ENCODE measurements at places on chromosomes 1 and 21. TPM values are rescaled to one million over a fixed set of nuclear protein-coding genes. Genes with fewer than 3 reads are reported as not detected.
A peak's percentile ranks its signal among the peaks of the same experiment; 100 is the strongest.

The OR2L13 gene
- polyA plus RNA-seq, result 0.04 TPM

The TRIM17 gene
- polyA plus RNA-seq, result 0.72 TPM

The TEKT2 gene
- 0.12 TPM for polyA plus RNA-seq

- H3K27me3 ChIP-seq, result no peaks in the 10 kb centered on the region
- H3K4me1 ChIP-seq, result no peaks in the 10 kb centered on the region
Measured at GRCh38 chr1:156949127-156949526, 28.7 kb downstream of the LRRC71 start.

GRCh38 chr1:30700528-30701257 is 22.7 kb downstream of the MATN1 start:
- no peak overlapping the region for H3K27ac ChIP-seq
- no peaks in the 10 kb centered on the region for H3K36me3 ChIP-seq
- no peaks in the 10 kb centered on the region for H3K4me1 ChIP-seq

- no peak for DNase-seq
- no peak overlapping the region for H3K4me3 ChIP-seq
- no peaks in the 10 kb centered on the region for H3K4me1 ChIP-seq
- no peaks in the 10 kb centered on the region for H3K36me3 ChIP-seq
- H3K27ac ChIP-seq, result no peak overlapping the region
Measured at GRCh38 chr1:71577451-71578131, 496.8 kb upstream of the ZRANB2 start.

The AJAP1 gene
- polyA plus RNA-seq, result 1.5 TPM

The PAPPA2 gene
- polyA plus RNA-seq, result 0.01 TPM

DNA sequence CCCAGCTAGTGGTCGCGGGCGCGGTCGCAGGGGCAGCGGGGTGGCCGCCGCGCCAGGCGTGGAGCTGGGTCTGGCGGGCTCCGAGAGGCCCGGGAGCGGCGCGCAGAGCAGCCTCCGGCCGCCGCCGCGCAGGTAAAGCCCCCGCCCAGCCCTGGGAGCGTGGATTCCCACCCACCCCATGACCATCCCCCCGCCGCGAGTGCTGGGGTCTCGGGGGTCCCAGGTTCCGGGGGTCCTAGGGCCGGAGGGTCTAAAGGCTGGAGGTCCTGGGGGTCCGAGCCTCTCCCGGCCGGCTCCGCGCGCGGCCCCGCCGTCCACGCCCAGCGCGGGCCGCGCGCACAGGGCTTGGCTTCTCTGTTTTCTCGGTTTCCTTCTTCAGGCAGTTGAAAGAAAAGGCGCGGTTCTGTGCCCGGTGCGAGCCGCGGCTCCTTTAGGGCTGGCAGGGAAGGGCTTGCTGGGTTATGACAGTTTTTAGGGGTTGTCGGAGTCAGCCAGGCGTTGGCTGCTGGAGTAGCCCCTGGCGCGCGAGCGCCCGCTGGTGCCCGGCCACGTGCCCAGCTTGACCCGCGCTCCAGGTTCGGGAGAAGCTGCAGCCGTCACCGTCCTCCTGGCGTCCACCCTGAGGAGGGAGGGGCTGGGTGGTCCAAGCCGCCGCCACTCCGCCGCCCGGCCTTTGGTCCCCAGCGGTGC is 359 bp downstream of the LRRC3 start:
- DNase-seq, result peak; percentile 61
- peaks cover 9% of the 10 kb centered on the region for H3K4me1 ChIP-seq
- H3K4me3 ChIP-seq, result peak overlapping the region; percentile 75
- H3K36me3 ChIP-seq, result no peaks in the 10 kb centered on the region
- H3K27ac ChIP-seq, result no peak overlapping the region

The TMCC2 gene
- polyA plus RNA-seq, result 11.0 TPM

DNA sequence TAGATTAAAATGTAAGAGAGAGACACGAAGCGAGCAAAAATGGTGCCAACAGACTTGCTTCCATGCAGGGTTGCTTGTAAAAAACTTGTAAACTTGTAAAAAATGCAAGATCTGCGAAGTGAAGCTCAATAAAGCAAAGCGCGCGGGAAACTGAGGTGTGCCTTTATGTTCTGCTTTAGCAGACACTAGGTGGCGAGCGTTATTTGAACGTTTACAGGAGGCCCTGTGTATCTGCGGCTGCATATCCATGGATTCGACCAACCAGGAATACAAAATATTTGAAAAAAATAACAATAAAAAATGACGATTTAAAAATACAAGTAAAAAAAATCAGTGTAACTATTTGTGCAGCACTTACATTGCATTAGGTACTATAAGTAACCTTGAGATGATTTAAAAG is 1.5 kb downstream of the UBE2G2 start:
- H3K27me3 ChIP-seq, result no peaks in the 10 kb centered on the region
- no peaks in the 10 kb centered on the region for H3K36me3 ChIP-seq
- H3K4me3 ChIP-seq, result no peak overlapping the region
- no peak overlapping the region for H3K27ac ChIP-seq

GRCh38 chr1:172177849-172178248 is 242.6 kb upstream of the C1orf105 start:
- no peaks in the 10 kb centered on the region for H3K36me3 ChIP-seq
- peaks cover 5% of the 10 kb centered on the region for H3K4me1 ChIP-seq
- DNase-seq, result no peak
- no peak overlapping the region for H3K4me3 ChIP-seq
- no peak overlapping the region for H3K27ac ChIP-seq

Data from ovary (tissue), 10 donors.